ENCODE measurements at places on chromosomes 5 and 9.

DNA sequence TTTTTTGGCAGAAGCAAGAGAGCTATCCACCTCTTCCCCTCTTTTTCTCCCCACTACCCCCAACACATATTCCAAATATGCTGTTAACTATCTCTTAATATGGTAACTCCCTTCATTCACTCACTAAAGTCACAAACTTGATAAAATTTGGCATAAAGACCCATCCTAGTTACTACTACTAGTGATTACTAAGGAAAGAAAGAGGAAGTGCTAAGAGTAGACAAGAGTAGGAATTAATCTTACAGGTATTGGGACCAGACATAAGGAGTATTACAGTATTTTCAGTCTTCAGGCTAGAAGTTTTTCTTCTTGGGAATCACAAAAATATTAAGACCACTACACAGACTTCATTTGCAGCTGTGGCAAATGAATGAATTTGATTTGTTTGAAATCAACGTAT is 2.2 kb downstream of the ADAMTS6 start:
- no peak for DNase-seq

- no peak for DNase-seq
These were observed 47.7 kb downstream of the UGCG start for GRCh38 chr9:111944241-111944866.

- no peak for DNase-seq
These were observed 119.9 kb downstream of the KDM4C start for GRCh38 chr9:6877671-6878161.

- DNase-seq = no peak
These were observed 55.2 kb downstream of the EXD3 start for GRCh38 chr9:137367506-137368430.

GRCh38 chr9:26326563-26326962 is 566.0 kb downstream of the CAAP1 start:
- DNase-seq = no peak

- DNase-seq = no peak
These were observed 205.7 kb upstream of the TBCA start for GRCh38 chr5:77981820-77982219.

DNA sequence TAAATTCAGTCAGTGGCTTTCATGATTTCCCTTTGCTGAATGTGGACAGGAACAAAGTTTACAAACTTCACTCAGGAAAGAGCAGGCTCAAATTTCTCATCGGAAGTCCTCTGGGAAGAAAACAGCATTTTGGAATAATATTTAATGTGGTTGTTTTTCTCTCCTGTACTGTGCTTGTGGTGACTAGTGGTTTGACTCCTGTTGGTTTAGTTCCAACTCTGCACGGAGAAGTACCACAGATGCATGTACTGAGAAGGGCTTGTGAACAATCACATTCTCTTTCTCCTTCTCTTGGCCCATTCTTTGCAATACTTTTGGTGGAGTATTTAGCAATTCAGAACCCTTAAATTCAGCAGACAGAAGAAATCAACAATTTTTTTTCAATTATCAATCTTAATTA is 13.3 kb downstream of the MPDZ start:
- DNase-seq = no peak
